Activated T-cell treated with anti-CD3 and anti-CD28 coated beads, Interleukin-2, amount 50 U/mL, for 4 hours (primary cell): ENCODE measurements at places on chromosomes 13 and 19.

DNA sequence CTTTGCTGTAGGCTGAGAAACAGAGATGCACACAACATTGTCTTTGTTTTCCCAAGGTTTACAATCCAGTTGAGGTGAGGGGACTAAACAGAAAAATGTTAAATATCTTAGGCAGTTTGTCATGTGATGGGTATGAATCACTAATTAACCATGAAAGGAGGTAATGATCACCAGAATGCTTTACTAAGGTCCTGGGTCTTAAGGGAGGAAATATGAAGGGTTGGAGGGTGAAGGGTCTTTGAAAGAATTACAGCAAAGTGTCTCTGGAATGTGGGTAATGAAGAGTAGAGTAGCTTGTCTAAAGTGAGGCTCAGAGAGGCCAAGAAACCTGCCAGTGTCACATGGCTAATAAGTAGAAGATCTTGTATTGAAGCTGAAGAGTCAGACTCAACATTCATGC, 19.0 kb downstream of the BIVM start:
- DNase-seq, result no peak

GRCh38 chr19:1474011-1474764, 4.8 kb downstream of the C19orf25 start:
- no peak for DNase-seq

DNA sequence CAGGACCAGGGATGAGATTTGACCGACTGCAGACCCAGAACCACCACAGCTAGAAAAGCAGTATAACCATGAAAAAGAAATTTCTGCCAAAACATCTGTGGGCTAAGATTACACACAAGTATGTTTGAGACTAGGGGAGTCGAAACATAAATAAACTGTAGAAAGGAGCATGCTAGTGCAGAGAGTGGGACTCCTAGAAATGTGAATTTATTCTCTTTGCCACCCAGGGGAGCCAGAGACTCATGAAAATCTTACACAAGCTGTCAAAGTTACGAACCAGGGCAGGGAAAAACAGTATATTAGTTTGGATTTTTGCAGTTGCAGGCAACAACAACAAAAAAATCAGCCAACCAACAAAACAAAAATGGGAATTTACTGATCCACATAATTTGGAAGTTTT, 12.3 kb upstream of the HSPH1 start:
- no peak for DNase-seq

DNA sequence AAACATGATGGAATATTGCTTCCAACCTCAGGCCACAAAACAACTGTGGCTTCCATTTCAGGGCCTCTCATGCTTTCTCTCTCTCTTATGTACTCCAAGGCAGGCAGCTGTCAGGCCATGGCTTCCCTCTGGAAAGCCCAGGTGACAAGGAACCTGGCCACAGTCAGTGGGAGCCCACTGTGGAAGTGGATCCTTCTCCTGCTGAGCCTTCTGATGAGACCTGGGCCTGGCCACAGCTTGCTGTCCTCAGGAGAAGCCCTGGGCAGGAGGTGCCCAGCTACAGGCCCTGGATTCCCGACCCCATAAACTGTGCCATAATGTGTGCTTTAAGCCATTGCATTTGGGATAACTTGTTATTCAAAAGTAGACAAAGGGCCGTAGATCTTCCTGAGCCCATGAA, 71.2 kb downstream of the SPACA7 start:
- DNase-seq, result no peak
